ENCODE measurements at places on chromosomes 11 and 22.
A peak's percentile ranks its signal among the peaks of the same experiment; 100 is the strongest.

- DNase-seq, result no peak
These were observed 376.5 kb downstream of the NXPE2 start for GRCh38 chr11:115054570-115055538.

DNA sequence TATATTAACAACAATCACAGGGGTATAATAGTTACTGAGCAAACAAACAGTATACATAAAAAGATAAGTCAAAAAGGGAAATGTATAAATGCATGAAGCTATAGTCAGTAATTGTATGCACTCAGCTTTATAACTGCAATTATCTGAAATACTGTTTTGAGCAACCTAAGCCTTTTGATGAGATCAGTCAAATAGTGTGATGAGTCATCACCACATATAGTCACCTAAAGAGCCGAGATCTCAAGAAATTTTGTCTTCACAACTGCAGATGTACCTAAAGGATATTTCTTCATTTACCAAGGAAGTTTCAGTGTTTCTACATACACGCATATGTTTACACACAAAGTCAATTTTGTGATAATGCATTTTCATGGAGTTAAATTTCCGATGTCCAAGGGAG, 5.4 kb upstream of the OR51A2 start:
- no peak for DNase-seq

DNA sequence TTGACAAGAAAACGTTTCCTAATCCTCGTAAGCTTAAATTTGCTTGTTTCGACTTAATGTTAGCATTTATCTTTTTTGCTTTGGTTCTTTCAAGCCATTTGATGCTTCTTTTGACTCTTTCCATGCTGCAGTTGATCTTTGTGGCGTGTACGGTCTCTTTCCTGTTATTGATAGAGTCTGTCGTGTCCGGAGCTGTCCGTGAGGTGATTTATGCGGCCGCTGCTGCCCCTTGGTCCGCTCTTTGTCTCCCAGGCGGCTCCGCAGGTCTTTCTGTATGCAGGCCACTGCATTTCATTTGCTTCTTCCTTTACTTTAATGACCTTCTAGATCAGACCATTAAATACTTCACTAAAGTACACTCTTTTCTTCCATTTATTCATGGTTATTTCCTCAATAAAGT, 50.3 kb downstream of the TBC1D22A start:
- DNase-seq, result no peak

- no peak for DNase-seq
These were observed 4.7 kb downstream of the C11orf21 start for GRCh38 chr11:2296913-2297622.

DNA sequence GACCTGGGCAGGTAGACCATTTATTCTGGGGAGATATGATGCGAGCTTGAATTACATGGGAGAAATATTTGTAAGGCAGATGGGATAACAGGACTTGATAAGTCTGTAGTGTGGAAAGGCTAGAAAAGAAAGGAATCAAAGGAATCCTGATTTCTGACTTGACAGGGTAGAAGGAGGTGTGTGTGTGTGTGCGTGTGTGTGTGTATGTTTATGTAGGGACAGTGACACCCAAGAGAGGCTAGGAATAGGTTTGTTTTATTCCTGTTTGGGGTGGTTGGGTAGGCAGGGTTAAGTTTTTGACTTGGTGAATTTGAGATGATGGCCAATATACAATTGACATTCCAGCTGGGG, 390 bp upstream of the HTATIP2 start:
- DNase-seq, result no peak

DNA sequence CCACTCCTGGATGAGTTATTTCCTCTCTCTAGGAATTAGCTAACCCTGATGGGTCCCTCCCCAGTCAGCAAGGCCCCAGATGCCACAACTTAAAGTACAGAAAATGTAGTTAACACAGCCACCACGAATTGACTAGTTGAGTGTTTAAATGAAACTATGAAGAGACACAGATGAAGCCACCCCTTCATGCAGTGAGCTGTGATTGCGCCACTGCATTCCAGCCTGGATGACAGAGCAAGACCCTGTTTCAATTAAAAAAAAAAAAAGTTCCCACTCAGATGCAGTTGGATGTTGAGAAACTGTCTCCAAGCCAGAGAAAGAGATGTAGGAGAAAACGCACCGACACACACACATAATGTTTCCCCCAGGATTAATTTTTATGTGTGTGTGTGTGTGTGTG, 53.3 kb downstream of the SCN3B start:
- no peak for DNase-seq

GRCh38 chr11:97740801-97741151, 1280.0 kb upstream of the CNTN5 start:
- no peak for DNase-seq

DNA sequence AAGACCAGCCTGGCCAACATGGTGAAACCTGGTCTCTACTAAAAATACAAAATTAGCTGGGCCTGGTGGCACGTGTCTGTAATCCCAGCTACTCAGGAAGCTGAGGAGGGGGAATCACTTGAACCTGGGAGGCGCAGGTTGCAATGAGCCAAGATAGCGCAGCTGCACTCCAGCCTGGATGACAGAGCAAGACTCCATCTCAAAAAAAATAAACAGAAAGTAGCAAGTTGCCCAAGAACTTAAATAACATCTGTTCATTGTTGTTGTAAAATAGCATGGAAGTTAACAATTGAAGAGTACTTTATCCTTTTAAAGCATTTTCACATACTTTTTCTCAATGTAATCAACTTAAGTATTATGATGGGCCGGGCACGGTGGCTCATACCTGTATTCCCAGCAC, 5.7 kb downstream of the AMBRA1 start:
- no peak for DNase-seq

DNA sequence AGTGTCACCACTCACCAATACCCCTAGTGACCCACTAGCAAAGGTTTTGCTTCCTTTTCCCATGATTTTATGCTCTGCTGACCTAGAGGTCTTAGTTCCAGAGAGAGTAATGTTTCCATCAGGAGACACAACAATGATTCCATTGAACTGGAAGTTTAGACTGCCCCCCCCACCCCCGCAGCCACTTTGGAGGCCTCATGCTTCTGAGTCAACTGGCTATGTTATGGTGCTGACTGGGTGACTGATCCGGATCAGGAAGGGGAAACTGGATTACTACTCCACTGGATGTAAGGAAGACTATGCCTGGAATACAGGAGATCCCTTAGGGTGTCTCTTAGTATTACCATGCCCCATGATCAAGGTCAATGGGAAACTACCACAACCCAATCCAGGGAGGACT, 633.6 kb downstream of the OPCML start:
- no peak for DNase-seq

GRCh38 chr11:118899706-118900360, 16.1 kb downstream of the CXCR5 start:
- DNase-seq, result no peak

- no peak for DNase-seq
These were observed 91.8 kb upstream of the CD44 start for GRCh38 chr11:35047179-35047578.

GRCh38 chr11:94933223-94934130, 39.9 kb downstream of the CWC15 start:
- DNase-seq, result no peak

- DNase-seq, result peak; percentile 52
These were observed 471.1 kb upstream of the ANO3 start for GRCh38 chr11:25860677-25861450.

DNA sequence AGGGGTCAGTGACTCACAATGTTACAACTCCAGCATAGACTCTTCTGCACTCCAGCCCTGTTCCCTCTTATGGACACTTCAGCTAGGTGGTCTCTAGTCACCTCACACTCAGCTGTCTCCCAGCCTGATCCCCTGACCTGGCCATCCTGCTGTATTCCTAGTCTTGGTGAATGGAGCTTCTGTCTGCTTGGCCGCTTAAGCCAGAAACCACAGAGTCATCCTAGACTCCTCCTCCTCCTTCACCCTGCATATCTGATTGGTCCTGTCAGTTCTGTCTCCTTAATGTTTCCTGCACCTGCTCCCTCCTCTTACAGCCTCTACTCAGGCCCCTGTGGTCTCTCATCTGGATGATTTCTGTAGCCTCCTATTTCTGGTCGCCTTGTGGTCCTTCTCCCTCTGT, 144.9 kb downstream of the HIPK3 start:
- peak; percentile 36 for DNase-seq

GRCh38 chr11:60985991-60986915, 14.8 kb downstream of the CD6 start:
- no peak for DNase-seq

DNA sequence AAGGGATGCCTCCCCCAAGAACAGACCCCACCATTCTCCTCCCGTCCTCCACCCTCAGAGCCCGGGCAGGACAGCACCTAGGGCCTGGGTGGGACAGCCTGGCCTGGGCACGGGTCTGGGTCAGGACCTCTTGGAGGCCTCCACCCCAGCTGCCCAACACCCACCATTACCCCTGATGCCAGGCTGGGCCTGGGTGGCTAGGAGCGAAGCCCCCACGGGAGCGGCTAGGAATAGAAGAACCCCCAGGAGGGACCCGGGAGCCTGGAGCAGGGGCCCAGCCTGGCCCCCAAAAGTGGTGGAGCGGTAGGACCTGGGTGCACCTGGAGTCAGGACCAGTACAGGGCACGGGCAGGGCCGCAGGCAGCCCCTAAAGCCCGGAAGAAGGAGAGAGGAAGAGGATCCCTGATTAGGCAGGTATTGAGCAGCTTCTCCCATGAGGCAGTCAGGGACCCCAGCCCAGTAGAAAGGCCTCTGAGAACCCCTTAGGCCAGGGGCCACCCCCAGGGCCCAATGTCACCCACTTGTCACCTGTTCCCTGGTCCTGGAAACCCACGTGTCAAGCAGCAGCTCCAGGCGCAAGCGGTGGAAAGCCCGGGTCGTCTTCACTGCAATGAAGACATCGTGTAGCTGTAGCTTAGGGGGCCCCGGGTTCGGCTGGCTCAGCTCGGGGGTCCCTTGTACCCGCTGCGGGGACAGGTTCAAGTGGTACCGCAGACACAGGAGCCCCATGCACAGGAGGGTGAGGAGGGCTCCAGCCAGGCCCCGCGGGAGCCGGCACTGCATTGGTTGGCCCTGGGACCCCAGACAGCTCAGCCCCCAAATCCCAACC, 575 bp downstream of the MFNG start:
- no peak for DNase-seq

DNA sequence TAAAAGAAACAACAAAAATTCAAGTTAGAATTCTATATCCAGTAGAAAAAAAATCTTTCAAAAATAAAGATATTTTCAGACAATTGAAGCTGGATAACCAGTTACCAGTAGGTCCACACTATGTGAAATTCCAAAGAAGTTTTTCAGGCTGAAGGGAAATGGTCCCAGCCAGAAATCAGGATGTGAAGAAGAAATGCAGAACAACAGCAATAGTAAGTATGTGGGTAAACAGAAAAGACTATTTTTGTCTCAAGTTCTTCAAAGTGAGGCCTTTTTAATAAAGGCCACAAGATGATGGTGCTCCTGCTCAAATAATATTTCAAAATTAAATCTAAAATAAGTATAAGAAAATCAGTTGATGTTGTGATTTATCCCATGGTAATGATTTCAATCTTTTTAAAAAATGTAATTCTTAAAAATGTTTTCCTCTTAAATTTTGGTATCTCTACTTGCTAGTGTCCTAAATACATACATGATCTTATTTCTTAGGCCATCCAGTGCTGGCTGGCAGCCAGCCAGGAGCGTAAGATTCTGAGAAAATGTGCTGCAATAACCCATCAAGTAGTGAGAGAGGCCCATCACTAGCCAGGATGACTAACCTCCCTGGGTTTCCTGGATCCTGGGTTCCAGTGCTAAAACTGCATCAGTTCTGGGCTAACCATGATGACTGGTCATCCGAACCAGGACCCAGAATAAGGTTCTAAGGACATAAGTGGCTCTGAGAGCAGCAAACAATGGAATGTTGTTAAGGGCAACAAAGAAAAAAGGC, 15.6 kb upstream of the UCP3 start:
- DNase-seq, result no peak

- DNase-seq, result no peak
These were observed 386.2 kb downstream of the NTM start for GRCh38 chr11:131756479-131757110.

DNA sequence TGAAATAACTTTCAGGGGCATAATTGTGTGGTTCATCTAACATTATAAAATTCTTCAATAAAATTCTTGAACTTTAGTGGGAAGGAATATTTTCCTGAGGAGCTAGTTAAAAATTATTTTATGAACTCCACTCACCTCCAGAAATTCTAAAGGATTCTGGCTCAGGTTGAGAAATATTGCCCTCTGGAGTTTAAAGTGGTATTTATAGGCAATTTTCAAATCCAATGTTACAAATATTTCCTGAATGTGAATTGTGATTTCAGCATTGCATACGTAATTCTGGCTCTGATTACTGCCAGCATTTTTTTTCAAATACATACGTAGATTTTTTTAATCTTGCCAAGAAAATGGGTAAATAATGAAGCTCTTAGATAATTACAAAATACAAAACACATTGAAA, 598.2 kb upstream of the ANO3 start:
- no peak for DNase-seq

GRCh38 chr22:47816863-47817210, 1054.4 kb downstream of the TBC1D22A start:
- no peak for DNase-seq

DNA sequence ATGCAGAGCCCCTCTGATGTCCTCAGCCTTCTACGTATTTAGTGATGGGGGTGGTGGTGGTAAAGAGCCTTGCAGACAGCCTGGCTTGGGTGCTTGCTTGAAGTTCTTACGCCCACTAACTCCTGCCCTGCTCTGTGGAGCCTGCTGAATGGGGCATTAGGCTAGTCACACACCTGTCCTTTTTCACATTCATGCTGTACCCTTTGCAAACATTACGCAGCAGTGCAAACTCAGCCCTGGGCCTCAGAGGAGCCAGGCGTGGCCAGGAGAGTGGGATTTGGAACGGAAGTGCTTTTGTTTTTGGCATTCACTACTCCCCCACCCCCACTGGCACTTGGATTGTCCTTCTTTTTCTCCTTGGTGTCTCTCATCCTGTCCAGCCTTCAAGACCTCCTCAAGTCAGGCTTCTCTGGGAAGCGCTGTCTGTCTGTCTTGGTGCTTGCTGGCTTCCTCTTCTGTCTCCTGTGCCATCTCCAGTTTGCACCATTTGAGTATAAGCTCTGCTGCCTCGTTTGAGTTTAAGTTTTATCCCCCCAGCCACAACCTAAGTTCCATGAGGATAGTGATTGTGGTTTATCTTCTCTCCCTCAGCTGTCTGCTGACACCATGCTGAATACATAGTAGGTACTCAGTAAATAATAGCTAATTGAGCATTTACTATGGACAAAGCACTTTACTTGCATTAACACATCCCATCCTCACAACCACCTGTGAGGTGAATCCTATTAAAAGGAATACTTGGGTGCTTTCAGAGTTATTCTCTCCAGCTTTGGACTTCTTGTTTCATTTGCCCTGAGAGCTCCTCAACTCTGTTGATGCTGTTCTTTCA, 26.7 kb downstream of the ZBTB16 start:
- no peak for DNase-seq

- DNase-seq, result no peak
These were observed 6.8 kb downstream of the KRTAP5-9 start for GRCh38 chr11:71554996-71555395.

DNA sequence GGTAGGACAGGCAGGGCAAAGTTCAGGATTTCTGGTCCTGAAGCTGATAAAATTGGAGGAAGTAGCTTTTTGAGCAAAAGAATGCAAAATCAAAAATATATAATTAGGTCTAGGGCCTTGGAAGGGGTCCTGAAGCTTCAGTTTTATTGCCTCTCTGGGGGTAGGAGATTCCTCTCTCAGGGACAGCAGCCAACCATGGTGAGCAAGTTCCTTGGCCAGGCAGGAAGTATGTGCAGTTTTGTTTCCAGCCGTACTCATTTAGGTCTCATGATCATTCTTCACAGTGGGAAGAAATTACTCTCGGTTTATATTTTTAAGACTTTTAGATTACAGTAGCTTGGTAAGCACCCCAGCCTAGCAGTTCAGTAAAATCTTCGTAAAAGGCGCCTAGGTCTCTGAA, 2.9 kb upstream of the RAB38 start:
- no peak for DNase-seq

Data from DMS79 (cell line).